ENCODE measurements at places on chromosomes 1 and 21. TPM values are rescaled to one million over a fixed set of nuclear protein-coding genes. Genes with fewer than 3 reads are reported as not detected.

SLC22A15 gene
- 7.1 TPM for polyA plus RNA-seq

TARS2 gene
- polyA plus RNA-seq: 28.8 TPM

DMBX1 gene
- not detected for polyA plus RNA-seq

SPRR2A gene
- polyA plus RNA-seq: not detected

CTH gene
- 16.2 TPM for polyA plus RNA-seq

ZFP69 gene
- polyA plus RNA-seq: 10.0 TPM

PINK1 gene
- polyA plus RNA-seq: 64.8 TPM

LCE2B gene
- not detected for polyA plus RNA-seq

DNA sequence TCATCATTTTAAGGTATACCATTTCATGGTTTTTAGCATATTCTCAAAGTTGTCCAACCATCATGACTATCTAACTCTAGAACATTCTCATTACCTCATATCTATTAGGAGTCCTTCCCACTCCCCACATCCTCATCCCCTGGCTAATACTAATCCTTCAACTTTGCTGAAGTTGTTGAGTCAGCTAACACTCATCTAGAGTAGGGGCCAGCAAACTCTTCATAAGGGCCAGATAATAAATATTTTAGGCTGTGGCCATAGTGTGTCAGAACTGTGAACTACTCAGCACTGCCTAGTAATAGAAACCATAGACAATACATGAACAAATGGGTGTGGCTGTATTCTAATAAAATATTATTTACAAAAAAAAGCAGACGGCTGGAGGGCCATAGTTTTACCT is 43.0 kb downstream of the TOR3A start:
- DNase-seq: no peak

GRCh38 chr21:29072873-29073221 is 601 bp downstream of the CCT8 start:
- DNase-seq: no peak

GRCh38 chr1:119838236-119838635 is 27.0 kb upstream of the REG4 start:
- DNase-seq: no peak

DNA sequence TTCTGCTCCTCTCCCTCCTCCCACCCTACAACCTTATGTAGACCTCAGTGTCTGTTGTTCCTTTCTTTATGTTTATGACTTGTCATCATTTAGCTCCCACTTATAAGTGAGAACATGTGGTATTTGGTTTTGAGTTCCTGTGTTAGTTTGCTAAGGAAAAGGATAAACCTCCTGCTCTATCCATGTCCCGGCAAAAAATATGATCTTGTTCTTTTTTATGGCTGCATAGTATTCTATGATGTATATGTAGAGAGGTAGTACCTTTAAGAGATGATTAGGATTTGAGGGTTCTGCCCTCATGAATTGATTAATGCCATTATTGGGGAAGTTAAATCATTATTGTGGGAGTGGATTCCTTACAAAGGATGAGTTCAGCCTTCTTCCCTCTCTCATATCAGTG is 41.8 kb downstream of the LRIF1 start:
- DNase-seq: no peak

GRCh38 chr1:16605213-16605525 is 8.2 kb downstream of the NBPF1 start:
- no peak for DNase-seq

- DNase-seq: no peak
These were observed 103.5 kb downstream of the PBX1 start for GRCh38 chr1:164662462-164662861.

GRCh38 chr1:93554883-93555872 is 107.3 kb downstream of the FNBP1L start:
- DNase-seq: no peak

DNA sequence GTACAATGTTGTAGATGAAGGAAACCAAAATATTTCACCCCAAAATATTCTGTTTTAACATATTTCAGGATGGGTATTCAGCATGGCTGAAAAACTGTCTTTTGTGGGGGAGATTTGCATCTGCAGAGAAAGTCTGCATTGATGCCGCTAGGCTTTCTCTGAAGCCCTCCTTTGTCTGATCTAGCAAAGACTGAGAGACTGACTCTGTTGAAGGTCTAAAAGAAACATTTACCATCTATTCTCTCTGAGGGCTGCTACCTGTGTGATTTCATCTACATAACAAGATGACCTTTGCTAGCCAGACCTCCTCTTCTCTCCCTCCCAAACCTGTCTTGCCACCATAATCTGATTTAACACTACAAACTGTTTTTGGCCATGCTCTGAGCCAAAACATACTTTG is 12.4 kb upstream of the MT1HL1 start:
- no peak for DNase-seq

DNA sequence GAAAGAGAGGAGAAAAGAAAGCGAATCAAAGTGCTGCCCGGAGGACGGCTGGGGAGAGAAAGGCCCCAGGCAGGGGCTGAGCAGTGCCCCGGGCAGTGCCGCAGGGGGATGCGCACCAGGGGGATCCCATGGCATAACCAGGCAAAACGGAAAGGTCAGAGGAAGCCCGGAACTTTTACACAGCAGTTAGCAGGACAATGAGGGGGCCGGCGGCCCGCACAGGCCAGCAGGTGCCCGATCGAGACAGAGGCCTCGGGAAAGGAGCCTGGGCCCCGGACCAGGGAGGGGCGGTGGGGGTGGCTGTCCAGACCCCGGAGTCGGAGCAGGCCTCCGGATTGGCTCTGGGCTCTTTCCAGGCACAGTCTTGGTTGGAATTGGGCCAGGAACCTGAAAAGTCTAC is 86.8 kb downstream of the CASZ1 start:
- no peak for DNase-seq

- no peak for DNase-seq
These were observed 51.3 kb upstream of the IFFO2 start for GRCh38 chr1:19007491-19008441.

GRCh38 chr1:228884615-228885566 is 149.6 kb downstream of the RHOU start:
- no peak for DNase-seq

- DNase-seq: peak; percentile 93
These were observed at the start of gene NASP for GRCh38 chr1:45583666-45584350. Gene NASP, plus strand, starts transcription at chr1:45584041. Its CDS starts 106 bp downstream, at chr1:45584147.

DNA sequence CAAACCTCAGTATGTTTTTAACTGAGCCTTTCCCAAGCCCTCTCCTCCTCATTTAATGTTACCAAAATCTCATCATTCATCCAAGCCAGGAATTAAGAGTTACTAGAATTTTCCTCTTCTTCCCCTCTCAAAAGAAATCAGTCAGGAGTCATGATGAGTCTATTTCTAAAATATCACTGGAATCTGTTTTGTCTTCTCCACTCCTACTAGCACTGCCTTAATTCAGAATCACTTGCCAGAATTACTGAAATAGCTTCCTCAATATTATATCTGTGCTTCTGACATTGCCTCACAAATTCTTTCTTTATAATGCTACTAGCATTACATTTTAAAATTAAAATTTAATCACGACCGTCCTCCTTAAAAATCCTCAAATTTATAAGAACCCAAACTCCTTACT is 106.1 kb downstream of the PTGER3 start:
- no peak for DNase-seq

- no peak for DNase-seq
These were observed 100.5 kb downstream of the PKN2 start for GRCh38 chr1:88784551-88784950.

DNA sequence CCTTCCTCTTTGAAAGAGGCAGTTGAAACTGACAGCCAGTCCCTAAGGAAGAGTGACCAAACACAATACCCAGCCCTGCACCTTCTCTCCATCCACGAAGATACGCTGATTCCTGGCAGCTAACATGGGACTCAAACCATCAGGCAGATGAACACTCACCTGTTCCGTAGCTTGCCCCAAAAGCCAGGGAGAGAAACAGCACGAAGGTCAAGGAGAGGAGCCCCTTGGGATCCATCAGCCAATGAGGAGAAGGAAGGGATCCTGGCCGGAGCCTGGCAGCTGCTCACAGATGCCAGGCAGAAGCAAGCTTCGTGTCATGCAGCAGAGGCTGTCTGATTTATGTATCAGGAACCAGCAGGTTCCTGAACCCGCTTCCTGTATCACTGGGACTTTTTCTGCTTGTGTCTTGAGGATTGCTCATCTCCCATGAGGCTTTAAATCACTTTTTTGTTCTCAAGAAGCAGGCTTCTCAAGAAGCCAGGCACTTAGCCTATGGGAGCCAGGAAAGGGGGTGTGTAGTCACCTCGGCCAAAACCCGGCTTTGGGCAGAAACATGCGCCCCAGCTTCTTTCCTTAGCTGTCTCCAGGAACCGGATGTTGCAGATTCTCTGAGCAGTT is at the start of gene SLAMF1:
TSS of gene SLAMF1 (minus strand) at position 334 of the 618 bp plus-strand sequence. CDS start at position 235, 99 bp downstream.
- DNase-seq: no peak

DNA sequence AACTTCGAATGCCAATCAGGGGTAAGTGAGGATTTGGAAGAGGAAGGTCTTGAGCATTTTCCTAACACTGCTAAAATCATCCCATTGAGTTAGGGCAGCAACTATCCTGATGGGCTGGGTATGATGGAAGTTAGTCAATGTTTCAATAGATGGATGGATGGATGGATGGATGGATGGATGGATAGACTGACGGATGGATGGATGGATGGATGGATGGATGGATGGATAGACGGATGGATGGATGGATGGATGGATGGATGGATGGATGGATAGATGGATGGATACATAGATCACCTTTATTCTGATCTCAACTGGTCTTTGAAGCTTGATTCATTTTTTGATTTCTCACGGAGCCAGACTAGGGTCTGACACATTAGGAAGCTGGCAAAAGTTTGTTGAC is 2.3 kb upstream of the CLDN14 start:
- no peak for DNase-seq

DNA sequence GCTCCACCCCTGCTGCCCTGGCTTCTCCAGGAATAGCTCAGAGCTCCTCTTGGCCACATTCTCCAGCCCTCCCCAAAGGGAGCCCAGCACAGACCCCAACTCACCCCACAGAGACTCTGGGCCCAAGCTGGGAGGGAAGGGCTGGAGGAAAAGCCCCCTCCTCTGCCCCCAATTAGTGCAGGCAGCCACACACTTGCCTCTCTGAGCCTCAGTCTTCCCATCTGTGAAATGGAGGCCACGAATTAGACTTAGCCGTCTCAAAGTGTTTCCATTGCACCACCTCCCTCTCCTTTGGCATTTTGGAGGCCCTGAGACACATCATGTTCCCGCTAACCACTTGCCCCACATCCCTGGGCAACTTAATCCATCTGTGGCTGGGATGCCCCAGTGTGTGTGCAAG is 108.0 kb downstream of the PAX7 start:
- no peak for DNase-seq

DNA sequence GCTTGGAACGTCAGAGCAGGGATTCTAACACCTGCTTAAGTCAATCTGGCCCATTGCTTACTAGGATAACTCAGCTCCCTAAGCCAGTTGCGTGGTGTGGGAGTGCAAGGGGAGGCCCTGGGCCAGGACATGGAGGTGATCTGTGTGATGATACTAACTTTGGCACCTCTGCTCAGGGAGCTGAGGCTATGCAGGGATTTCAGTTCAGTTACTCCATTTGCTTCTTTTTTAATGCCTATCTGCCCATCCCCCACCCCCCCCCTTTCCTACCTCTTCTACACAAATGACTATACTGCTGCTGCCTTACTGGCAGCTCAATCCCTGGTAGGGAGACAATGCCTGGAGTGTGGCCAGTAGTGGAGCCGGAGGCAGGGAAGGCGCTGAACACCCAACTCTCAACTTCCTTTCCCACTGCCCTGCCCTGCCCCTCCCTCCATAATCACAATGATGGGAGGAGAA is 19.5 kb downstream of the INKA2 start:
- DNase-seq: no peak

DNA sequence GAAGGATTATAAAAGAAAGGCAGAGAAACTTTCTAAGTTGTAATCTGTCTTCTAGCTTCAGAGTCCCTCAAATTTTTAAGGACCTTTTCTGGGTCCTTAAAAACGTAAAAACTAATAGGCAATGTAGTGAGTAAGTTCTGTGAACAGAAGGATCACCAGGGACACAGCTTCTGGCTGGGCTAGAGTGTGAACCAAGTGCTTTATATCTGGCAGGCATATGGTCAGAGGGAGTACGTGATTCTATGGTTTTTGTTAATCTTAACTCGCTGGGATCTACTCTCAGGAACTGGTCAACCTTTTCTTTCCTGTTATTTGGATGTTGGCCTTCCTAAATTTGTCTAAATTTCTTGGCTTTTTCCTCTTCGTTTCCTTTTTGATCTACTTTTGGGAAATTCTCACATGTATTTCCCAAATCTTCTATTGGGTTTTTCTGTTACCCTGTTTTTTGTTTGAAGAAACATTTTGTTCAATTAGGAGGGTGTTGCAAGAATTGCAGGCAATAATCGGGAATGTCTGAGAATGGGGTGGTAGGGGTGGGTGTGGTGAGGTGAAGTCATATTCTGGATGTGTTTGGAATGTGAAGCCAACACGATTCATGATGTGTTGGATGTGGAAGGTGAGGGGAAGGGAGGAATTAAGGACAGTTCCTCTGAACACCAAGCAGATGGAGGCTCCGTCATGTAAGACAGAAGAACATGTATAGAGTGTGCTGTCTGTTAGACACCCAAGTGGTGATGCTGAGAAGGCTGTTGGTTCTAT is 193.2 kb downstream of the FMN2 start:
- DNase-seq: no peak

- no peak for DNase-seq
These were observed 197.4 kb downstream of the HS2ST1 start for GRCh38 chr1:87111659-87112371.

DNA sequence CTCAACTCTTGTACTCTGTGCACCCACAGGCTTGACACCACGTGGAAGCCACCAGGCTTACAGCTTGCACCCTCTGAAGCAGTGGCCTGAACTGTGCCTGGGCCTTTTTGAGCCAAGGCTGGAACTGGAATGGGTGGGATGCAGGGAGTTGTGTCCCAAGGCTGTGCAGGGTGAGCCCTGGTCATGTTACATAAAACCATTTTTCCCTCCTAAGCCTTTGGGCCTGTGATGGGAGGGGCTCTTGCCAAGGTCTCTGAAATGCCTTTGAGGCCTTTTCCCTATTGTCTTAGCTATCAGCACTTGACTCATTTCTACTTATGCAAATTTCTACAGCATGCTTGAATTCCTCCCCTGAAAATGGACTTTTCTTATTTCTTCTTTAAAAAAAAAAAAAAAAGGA is 14.1 kb downstream of the VN1R5 start:
- DNase-seq: no peak

GRCh38 chr1:155192346-155193274 is 15.1 kb downstream of the THBS3 start:
- no peak for DNase-seq

Data from left kidney (tissue), 8 donors.